Psoas muscle (tissue), 8 donors: ENCODE measurements at places on chromosomes 16 and 17. TPM values are rescaled to one million over a fixed set of nuclear protein-coding genes. Genes with fewer than 3 reads are reported as not detected.

The RNF135 gene
- 6.8 TPM for total RNA-seq

The PIMREG gene
- total RNA-seq: not detected

The CSH2 gene
- not detected for total RNA-seq

The SPN gene
- total RNA-seq: 0.71 TPM

The KRTAP9-4 gene
- total RNA-seq: not detected

The PHOSPHO1 gene
- 1.2 TPM for total RNA-seq

The ABCA8 gene
- total RNA-seq: 8.7 TPM

The TNFSF13 gene
- total RNA-seq: 4.0 TPM

The TRPV2 gene
- 10.3 TPM for total RNA-seq

The SDR42E2 gene
- 0.08 TPM for total RNA-seq

The MT1H gene
- not detected for total RNA-seq

The MGAT5B gene
- total RNA-seq: 0.34 TPM

The TMEM94 gene
- 43.4 TPM for total RNA-seq

The TNP2 gene
- total RNA-seq: not detected

The KIF19 gene
- total RNA-seq: 0.42 TPM

The C1QL1 gene
- total RNA-seq: not detected

The ANKS4B gene
- total RNA-seq: not detected

The COG7 gene
- 9.4 TPM for total RNA-seq

The C17orf78 gene
- not detected for total RNA-seq

The QRICH2 gene
- total RNA-seq: 0.81 TPM

The CD19 gene
- not detected for total RNA-seq
